ENCODE measurements at places on chromosomes 7 and 10. TPM values are rescaled to one million over a fixed set of nuclear protein-coding genes. Genes with fewer than 3 reads are reported as not detected.

DNA sequence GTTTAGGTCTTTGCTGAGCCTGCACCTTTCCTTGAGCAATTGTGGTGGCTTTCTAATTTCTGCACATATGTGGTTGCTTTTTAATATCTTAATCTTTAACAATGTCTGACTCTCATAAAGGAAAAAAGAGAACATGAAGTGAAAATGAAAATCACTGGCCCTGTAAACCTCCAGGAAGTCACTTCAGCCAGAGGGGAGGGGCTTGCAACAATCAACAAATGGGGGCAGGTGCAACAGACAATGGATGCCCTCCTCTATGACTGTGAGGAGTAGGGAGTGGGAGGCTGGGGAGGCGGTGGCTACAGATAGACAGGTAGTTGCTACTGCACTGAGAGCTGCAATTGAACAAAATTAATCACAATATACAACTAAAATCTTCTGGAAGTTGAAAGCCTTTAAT is 1377.4 kb downstream of the XPNPEP1 start:
- DNase-seq = no peak

Gene PMPCB
- total RNA-seq = 45.7 TPM

Gene DNAJC2
- total RNA-seq = 19.4 TPM

- no peak for DNase-seq
These were observed 139.7 kb downstream of the ATE1 start for GRCh38 chr10:121788115-121788514.

DNA sequence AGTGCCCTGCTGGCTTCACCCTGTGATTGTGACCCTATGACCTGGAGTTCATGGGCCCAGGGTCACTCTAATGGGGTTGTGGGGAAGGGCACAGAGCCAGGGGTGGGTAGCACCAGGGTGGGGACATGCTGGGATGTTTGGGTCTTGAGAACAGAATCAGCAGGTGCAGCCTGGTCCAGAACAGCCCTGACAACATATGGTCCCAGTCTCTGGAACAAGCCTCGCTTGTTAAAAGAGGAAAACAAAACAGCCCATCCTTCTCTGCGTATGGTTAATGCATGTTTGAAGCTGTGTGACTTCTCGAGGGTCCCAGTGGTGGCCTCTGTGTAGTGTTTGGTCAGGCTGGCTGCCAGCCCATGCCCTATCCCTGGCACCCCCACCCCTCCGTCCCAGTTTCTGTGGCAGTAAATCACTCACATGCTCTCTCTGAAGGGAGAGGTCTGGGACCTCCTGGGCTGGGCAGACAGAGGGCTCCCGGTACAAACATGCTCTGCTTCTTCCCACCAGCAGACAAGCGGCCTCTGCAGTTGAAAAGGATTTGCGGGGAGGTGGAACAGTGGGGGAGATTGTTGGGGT is 79.4 kb downstream of the FAM241B start:
- no peak for DNase-seq

Measured in sciatic nerve (tissue), 2 donors.